ENCODE measurements at places on chromosomes 2 and 18.

DNA sequence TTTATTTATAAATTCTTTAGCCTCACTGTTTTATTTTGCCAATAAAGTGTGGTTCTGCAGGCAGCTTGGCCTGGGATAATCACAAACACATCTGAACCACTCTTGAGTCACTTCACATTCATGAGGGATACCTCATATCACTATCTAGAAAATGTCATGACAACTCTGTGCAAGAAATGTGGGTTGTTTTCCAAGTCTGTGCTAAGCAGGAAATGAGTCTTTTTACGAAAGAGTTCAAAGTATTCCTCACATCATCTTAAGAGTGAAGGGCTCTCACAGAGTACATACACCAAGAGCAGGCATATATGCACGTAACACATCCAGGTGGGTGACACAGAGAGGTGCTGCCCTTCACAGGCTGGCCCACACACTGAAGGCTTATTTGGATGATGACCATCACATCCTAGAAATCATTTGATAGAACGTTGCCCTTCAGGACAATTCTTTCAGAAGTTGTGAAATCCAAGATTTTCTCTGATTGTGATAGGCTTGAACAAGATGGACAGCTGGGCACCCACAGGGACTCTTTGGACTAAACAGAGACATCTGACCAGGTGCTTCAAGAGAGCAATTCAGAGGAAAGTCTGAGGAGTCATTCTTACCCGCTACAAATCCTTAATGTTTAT is 811.1 kb upstream of the LRATD1 start:
- no peak for DNase-seq

DNA sequence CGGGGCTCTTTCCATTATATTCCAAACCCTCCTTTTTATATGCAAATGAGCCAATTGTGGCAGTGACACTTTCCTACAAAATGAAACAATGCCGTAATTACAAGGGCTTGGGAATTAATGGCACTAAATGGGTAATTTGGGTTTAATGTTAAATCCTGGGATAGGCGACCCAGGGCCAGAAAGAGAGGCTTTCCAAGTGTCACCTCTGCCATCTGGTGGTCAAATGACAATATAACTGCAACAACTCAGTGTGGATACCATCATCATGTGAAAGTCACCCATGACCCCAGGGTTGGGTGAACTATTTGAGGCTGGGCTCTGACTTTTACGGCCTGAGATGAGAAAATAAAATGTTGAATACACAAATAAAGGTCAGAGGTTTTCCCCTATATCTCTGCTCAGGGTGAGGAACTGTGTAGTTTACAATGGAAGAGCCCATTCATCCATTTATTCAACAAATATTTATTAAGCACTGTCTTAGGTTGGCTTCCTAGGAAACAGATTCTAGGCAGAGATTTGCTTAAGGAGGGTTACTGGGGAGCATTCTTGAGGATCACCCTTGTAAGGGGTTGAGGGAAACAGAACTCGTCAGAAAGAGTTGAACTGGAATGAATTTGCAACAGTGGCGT is 13.6 kb upstream of the THADA start:
- DNase-seq = no peak

DNA sequence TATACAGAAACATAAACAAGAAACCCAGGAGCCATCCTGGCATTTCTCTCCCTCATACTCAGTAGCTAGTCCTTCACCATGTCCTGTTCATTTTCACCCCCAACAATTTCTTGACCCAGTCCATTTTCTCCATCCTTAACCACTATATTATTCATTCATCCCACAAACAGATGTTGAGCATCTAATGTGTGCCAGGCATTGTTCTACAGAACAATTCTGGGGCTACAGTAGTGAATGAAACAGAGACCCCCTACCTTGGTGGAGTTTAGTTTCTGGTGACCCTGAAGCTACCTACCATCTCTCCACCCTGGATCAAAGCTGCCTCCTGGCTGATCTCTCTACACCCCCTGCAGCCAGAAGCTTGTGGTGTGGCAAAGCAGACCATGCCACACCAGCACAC is 27.5 kb upstream of the BZW1 start:
- no peak for DNase-seq

- no peak for DNase-seq
These were observed 82.7 kb upstream of the ARHGAP28 start for GRCh38 chr18:6646801-6647200.

- DNase-seq = no peak
These were observed 53.3 kb upstream of the TTN start for GRCh38 chr2:178860551-178860950.

DNA sequence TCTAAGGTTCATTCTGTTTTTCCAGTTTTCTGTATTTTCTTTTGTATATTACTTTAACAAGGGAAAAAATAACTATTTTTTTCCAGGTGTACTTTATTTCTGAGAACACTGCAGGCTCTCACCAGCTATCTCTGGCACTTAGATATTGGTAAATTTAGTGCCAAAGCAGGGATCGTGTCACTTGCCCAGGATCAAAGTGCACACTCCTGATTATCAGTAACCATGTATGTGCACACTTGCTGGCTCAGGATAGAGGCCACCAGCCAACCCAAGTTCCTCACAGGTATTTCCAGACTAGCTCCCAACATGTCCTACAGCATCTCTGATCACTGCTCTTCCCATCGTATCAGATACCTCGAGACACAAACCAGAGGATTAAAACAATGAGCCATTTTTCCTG is 5.8 kb upstream of the FZD5 start:
- no peak for DNase-seq

DNA sequence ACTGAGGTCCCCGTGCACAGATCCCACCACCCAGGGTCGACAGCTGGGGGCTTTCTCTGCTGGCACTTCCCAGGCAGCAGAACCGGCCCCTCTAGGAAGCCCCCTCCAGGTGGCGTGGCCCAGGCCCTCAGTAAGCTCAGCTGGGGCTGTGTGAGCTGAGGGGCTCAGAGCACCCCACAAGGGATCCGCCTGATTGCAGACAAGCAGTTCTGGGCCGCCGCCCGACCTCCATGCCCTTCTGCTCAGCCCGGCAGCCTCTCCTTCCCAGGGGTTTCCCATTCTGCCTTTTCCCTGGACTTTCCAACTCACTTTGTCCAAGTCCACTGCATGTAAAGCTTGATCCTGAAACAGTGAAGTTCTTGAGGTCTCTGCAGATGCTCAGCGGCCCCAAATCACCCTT is 76.4 kb downstream of the NFATC1 start:
- DNase-seq = no peak

- DNase-seq = no peak
These were observed 156.9 kb downstream of the LAMA1 start for GRCh38 chr18:6960656-6961055.

DNA sequence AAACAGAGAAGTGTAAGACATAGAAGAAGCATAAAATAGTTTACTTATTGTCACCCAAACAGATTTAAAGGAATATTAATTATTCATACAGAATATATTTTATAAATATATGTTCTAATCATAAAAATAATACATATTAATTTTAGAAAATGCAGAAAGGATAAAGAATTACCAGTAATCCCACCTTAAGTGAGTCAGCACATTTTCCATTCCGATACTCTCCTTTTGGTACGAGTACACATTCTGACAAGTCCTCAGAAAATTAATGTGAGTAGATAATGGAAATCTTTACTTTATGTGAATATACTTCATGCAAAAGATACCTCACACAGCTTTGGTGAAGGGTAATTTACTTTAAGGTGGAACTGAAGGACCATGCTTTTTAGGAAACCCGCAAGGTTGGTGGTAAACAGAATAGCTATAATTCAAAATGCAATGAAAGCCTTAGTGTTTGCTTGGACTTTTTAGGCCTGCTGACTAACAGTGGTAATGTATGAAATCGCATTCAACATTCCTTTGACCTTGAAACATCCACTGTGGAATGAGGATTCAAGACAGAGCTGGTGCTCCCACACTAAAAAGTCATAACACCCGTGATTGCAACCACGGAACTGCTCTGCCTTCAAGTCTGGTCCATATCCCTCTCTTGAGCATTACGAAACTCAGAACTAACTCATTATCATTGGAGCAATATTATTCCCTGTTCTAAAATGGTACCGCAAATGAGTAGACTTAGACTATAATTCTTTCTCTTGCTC is 28.1 kb upstream of the HTR2B start:
- DNase-seq = no peak

- DNase-seq = no peak
These were observed 14.2 kb upstream of the CLASP1 start for GRCh38 chr2:121663434-121663833.

DNA sequence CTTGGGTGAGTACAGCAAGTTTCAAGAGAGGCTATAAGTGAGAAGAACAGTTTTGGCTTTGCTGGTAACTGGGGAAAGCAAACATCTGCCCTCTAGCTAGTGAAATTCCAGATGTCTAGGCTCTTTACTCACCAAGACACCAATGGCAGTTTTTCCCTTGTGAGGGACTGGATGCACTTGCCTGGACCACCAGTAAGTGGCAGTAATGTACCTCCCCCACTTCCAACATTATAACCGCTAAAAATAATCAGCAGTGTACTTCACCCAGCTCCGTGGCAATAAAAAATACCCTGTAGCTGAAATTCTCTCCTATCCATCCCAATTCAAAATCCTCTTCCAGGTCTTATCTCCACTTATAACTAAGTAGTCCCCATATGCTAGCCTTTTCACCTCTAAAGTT is 383.9 kb downstream of the ARHGAP15 start:
- DNase-seq = no peak

- DNase-seq = no peak
These were observed 139.6 kb upstream of the ASB18 start for GRCh38 chr2:236403811-236404210.

DNA sequence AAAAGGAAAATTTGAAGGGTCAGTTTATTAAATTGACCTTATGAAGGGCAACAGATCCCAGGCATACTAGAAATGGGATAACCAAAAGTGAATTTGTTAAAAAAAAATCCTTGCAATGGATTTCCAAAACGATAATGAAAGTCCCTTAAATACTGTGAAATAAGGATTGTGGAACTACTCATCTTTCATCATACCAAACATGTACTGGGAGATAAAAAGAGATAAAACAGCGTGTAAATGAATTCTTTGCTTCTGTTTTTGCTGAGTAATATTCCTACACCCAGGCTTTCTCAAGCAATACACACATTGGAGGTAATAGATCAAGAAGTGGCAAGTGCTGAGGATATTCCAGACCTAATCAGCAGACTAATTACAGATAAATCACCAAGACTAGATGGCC is 3.8 kb downstream of the LYPD6 start:
- no peak for DNase-seq

GRCh38 chr18:69981948-69982347 is 34.3 kb upstream of the CD226 start:
- no peak for DNase-seq

- DNase-seq = no peak
These were observed 1.4 kb upstream of the MBP start for GRCh38 chr18:77133835-77134496.

DNA sequence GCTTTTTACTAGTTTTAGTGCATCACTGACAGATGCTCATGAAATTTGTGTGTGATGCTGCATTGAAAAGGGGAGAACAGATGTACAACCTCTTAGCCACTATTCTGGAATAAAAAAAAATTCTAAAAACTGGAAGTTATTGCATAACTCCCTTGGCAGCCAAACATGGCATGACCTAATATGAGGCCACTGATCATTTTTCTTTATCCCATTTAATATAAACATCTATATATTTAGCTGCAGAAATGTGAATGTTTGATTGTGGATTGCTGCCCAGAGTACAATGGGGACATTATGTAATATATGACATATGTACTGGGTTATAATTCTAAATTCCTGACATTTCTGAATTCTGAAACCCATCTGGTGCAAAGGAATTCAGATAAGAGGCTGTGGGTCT is 86.5 kb downstream of the CDCA7 start:
- no peak for DNase-seq

- DNase-seq = peak; percentile 47
These were observed 649 bp downstream of the ESCO1 start for GRCh38 chr18:21599585-21600525.

DNA sequence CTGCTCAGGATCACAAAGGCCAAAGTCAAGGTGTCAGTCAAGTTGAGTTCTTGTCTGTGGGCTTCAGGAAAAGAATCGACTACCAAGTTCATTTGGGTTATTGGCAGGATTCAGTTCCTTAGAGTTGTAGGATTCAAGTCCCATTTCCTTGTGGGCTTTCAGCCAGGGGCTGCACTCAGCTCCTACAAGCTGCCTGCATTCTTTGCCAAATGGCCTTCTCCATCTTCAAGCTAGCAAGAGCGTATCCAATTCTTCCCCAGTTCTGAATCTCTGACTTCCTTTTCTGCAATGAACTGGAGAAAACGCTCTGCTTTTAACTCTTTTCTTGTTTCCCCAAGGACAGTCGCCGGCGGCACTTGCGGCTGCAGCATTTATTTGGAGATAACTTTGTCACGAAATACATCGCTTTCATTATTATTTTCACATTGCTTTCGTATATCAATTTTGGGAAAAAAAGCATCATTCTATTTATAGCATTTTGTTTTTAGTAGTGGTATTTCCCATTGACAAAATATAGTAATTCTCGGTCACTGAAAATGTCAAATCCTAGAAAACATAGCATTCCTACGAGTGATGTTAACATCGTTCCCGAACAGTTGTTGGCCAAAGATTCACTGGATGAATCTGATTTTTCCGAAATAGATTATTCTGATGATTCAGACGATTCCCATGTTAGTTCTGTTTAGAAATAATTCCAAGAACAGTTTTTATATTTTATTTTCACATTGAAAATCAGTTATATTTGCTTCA is 59.6 kb upstream of the SERPINE2 start:
- DNase-seq = no peak

DNA sequence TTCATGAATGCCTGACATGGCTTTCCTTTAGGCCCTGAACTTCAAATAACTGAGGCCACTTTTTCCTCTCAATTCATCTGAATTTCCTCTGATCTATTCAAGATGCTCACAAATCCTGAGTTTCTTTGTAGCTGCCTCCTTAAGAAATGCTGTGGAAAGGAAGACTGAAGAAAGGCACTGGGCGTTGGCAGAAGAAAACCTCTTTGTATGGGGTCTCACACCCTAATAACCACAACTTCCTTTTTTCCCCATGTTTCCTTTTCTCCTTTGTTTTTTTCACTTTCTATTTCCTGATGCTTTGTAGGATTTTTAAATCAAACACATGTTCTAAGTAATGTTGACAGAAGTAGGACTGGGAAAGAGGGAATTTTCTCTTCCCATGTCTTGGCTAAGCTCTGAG is 447.4 kb downstream of the CMPK2 start:
- no peak for DNase-seq

GRCh38 chr2:168732100-168732499 is 70.3 kb upstream of the NOSTRIN start:
- no peak for DNase-seq

GRCh38 chr2:74894272-74894981 is 60.5 kb downstream of the HK2 start:
- no peak for DNase-seq

- DNase-seq = no peak
These were observed 86.2 kb upstream of the FIGN start for GRCh38 chr2:163822033-163822432.
